ENCODE measurements at places on chromosomes 4 and X.
A peak's percentile ranks its signal among the peaks of the same experiment; 100 is the strongest.

GRCh38 chrX:14029039-14029424 lies 660 bp downstream of the GEMIN8 start:
- no peak for DNase-seq

- DNase-seq = no peak
These were observed 17.4 kb upstream of the UGT2B7 start for GRCh38 chr4:69078852-69079251.

GRCh38 chrX:17552044-17552650 lies 177.1 kb downstream of the NHS start:
- no peak for DNase-seq

- DNase-seq = no peak
These were observed 2.1 kb downstream of the MND1 start for GRCh38 chr4:153346563-153346962.

DNA sequence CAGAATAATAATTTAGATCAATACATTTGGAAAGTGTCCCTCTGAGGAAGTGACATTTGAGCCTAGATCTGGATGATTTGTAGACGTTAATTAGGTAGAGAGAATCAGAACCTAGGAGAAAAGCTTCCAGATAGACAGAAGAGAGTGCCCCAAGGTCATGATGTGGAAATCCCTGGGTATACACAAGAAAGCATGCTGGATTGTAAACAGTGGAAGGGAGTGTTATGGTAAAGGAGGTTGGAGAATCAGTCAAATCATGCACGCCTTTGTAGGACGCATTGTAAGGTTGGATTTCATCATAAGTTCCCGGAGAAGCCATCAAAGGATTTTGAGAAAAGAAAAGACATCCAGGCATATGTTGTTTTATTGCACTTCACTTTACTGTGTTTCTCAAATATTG lies 156.3 kb downstream of the PARM1 start:
- DNase-seq = no peak

DNA sequence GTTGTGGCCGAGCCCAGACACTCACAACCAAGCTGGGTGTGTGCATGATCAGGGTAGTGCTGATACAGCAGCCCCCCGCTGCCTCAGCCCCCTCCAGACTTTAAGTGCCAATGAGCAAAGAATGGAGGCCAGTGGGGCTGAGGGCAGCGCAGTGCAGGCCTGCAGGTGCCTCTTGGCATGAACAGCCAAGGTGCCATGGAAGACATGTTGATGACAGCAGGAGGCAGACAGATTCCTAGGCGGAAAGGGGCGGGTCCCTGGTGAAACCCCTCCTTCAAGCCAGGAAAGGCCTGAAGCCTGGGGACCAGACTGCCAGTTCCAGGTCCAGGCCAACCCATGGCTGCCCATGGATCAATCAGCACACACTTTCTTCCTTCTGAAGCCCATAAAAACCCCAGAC lies 253.3 kb upstream of the ETNPPL start:
- no peak for DNase-seq

DNA sequence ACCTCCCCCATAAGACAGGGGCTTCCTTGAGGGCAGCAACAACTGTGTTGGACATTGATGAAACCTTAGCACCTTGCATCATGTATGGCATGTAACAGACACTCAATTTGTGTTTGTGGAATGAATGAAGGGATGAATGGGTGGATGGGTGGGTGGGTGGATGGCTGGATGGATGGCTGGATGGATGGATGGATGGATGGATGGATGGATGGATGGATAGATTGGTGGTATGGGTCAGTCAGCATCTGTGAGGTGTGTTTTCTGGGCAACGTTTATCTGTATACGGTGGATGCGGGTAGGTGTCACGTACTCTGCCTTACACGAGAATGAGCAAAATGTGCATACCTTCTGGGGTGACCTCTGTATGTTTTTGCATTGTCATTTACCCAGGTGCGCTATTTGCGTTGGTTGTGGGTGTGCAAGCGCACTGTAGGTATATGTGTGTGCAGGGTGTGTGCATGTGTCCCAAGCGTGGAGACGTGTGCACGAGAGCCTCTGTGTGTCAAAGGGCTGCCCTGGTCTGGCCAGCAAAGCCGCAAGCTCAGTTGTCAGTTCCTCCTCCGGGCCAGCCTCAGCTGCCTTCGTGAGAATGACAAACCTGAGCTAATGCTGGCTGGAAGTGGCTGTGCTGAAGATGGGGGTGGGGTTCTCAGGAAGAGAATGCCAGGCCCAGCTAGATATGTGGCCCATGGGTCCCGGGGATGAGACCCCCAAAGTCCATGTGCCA lies 26.5 kb downstream of the ELF4 start:
- DNase-seq = no peak

DNA sequence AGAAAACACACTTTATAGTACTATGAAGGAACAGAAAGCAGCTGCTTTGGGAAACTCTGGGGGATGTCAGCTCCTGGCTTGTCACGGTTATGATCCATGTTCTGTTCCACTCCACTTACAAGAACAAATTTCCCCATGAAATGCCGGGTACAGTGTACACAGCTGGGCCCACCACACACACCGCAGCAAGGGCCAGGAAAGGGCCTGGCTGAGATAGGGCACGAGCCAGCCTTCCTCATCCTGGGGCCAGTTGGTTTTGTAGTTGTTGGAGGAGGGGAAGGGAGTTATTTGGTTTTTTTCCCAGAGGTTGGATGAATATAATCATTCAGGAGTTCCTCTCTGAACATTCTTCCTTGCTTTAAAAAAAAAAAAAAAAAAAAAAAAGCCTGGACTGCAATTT lies 56.8 kb downstream of the SEPSECS start:
- DNase-seq = no peak

- DNase-seq = no peak
These were observed 24.8 kb downstream of the EVC2 start for GRCh38 chr4:5683566-5683965.

DNA sequence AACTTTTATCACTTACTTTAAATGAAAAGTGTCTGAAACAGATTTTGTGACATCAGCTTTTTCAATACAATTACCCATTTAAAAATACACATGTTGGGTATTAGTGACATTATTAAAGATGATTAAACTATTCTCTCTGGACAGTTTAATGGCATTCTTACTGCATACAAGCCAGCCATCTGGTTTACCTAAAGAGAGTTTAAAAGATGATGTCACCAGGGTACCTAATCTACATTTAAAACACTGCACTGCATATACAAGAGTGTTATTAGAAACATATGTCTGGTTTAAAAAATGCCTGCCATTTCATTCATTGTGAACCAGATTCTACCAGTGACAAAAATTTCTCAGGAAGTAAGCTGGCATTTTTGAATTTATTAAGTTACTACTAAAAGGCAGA lies 919.1 kb downstream of the ADGRL3 start:
- no peak for DNase-seq

DNA sequence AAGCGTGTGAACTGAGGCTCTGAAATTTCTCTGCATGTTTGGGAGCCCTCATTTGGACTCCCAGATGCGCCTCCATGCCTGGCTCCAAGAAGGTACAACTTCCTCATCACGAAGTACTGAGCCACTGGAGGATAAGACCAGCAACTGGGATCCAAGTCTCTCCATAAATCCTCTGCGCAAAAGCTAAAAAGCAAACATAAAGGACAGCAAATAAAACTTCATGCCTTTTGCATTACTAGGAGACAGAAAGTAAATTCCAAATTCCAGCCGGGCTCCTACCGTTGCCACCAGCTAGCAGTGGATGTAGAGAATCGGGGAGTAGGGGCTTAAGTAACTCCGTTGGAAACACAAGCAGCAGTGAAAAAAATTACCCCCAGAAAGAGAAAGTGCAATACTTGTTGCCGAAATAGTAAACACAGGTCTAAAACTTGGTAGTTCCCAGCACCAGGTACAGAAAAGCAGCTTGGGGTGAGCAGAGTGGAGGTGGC lies 477.1 kb upstream of the TENM3 start:
- no peak for DNase-seq

DNA sequence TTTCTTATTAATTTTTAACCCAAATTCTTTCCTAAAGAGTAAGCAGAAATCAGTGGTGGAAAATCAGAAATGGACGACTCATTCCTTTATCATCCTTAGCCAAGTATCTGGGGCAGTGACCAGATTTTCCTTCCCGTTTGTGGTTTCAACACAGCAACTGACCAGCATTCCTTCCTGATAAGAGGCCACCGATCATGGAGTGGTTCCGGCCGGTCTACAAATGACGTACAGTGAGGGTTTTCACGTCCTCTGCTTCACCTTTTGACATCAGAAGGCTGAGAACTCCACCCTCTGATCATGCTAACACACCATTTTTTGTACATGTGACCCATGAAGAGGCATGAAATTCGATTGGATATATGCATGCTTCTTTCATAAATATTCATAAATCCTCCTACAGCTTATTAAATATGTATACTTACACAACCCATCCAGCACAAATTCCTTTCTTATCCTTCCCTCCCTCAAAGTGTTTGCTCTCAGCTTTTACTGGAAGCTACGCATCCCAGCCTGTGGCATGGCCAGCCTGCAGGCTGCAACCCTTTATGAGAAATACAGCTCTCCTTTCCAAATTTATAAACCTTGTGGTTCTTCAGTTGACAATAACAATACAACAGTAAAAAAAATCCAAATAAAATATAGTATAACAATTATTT lies 173.0 kb upstream of the CASK start:
- DNase-seq = no peak

DNA sequence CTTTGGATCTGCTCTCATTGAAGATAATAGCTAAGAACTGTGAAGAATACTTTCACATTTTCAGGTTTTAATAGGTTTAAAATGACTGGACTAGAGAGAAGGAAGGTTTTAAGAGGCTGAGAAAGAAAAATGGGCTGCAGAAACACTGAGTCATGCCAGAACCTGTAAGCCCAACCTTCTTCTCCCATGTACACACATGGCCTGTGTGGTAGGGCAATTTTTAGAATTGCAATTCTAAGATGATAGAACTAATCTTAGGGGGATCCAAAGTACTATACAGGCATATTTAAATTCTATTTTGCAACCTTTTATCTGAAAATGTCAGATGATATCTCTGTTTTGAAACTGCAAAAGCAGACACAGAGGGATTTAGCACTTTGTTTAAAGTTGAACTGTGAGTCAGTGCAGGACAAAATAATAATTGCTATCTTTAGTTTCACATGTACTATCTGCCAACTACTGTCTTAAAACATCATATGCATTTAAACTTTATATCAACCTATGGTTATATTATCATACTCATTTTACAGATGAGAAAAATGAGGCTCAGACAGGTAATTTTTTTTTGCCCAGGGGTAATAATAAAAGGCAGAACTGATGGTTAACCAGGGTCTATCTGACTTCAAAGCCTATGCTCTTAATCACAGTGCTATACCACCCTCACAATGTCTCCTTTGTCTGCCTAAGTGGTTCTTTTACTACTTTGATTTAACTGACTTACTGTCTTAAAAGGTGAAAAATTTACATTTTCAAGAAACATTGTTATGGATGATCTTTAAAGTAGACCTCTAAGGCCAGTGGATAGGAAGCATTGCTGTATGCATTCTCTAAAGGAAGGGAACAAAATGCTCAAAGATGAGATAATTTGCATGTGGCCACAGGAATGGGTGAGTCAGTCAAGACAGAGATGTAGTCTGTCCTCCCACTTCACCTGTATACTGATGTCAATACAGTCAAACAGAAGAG lies 4.3 kb downstream of the TMPRSS11E start:
- DNase-seq = no peak

DNA sequence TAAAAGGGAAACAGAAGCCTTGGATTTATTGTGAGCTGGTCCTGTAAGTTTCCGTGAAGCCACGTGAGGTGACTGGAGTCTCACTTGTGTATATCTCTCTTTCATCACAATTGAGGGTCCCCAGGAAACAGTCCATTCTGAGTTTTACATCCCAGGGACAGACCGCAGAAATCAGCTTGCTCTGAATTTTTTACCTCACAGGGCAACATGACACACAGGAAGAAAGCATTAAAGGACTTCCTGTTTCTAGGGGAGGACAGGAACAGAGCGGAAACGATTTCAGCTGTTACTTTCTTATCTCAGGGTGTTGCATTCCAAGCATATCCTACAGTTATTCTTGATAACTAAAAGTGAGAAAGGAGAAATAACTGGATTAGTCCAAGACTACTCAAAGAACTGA lies 553.5 kb downstream of the TRAM1L1 start:
- no peak for DNase-seq

DNA sequence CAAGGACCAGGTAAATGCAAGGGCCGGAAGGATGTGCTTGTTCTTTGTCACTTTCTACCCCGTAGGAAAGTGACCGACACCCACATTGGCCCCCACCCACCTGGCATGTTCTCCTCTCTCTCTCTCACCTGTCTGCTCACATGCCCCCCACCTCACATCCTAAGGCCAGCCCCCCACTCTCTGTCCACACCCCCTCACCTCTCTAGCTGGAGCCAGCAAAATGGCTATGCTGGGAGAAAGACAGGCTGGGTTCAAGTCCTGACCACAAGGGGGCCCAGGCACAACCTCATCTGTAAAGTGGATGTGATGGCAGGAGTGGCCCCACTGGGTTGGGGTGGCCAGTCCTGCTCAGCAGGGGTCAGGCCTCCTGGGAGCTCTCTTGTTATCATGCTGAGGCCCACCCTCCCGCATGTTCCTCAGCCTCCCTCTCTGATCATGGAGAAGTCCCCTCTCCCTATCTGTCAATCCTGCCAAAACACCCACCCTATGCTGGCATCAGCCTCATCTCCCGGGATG lies 1.7 kb upstream of the PPP2R2C start:
- no peak for DNase-seq

GRCh38 chr4:10582059-10582686 lies 102.4 kb downstream of the CLNK start:
- DNase-seq = peak; percentile 27

GRCh38 chrX:101483705-101484104 lies 1.6 kb upstream of the ARMCX4 start:
- no peak for DNase-seq

- DNase-seq = peak; percentile 16
These were observed 214.1 kb downstream of the BCOR start for GRCh38 chrX:39883666-39884065.

GRCh38 chrX:143296521-143296920 lies 220.8 kb downstream of the SPANXN3 start:
- DNase-seq = no peak

- DNase-seq = no peak
These were observed 293.8 kb upstream of the CTSO start for GRCh38 chr4:156247470-156247869.

- no peak for DNase-seq
These were observed 2182.9 kb upstream of the TENM3 start for GRCh38 chr4:180060159-180060889.

GRCh38 chr4:38805530-38806145 lies 1.0 kb upstream of the TLR1 start:
- DNase-seq = peak; percentile 30

DNA sequence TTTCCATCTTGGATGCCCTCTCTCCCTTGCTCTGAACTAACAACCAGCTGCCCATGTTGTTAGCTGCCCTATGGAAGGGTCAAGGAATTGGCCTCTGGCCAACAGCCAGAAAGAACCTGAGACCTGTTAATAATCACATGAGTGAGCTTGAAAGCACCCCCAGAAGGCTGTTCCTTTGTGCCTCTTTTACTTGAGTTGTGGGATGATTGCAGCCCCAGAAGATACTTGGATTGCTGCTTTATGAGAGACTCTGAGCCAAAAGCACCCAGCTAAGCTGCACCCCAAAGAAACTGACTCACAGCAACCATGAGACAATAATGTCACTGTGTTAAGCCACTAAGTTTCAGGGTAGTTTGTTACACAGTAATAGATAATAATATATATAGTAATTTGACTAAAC lies 73.3 kb downstream of the FRYL start:
- no peak for DNase-seq

- peak; percentile 22 for DNase-seq
These were observed 1.3 kb upstream of the CITED1 start for GRCh38 chrX:72306851-72307645.

- peak; percentile 33 for DNase-seq
These were observed 55.1 kb downstream of the RAB40A start for GRCh38 chrX:103464072-103464773.
